Activated gamma-delta T cell treated with Interleukin-2 at 50 U/mL for 16 hours (primary cell): ENCODE measurements at places on chromosomes 3 and 15.

DNA sequence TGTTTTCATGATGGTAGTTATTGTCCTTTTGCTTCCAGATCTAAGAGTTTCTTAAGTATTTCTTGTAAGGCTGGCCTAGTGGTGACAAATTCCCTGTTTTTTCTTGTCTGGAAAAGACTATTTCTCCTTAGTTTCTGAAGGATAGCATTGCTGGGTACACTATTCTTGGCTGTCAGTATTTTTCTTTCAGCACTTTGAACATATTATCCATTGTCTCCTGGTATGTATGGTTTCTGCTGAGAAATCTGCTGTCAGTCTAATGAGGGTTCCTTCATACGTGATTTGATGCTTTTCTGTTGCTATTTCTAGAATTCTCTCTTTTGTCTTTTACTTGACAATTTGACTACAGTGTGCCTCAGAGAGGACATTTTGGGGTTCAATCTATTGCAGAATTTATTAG is 134.3 kb downstream of the CGGBP1 start:
- no peak for DNase-seq

DNA sequence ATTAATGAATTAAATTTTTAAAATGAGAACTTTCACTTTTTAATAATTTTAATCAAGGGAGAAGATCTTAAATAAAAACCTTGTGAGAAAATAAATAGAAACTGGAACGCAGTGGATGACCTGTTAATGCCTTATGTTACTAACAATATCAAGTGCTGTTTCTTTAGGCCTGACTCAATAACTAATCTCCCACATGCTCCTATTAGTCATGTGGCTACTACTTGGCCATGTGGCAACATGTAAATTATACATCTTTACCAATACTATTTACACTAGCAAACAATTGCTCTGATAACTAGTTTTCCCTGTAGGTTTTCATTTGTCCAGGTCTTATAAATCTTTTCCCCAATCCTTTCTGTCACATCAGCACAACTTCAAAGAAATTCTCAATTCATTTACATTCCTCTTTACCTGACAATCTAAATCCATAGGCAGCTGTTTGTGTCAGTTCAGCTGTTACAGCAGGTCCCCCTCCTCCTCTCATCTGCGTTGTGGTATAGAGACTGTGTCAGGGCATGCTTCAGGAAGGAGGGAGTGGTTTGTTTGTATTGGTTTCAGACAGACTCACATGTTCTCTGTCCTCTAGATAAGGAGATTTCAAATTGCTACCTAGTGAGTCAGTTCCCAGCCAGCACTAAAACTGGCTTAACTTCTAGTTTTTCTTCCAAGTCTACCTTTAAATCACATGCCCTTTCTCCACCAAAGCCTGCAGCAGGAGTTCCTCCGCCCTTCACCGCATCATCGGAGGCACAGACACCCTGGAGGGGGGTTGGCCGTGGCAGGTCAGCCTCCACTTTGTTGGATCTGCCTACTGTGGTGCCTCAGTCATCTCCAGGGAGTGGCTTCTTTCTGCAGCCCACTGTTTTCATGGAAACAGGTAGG is 11.3 kb upstream of the C3orf52 start:
- peak; percentile 11 for DNase-seq

GRCh38 chr15:64753480-64754185 is 21.8 kb downstream of the RBPMS2 start:
- DNase-seq = no peak

DNA sequence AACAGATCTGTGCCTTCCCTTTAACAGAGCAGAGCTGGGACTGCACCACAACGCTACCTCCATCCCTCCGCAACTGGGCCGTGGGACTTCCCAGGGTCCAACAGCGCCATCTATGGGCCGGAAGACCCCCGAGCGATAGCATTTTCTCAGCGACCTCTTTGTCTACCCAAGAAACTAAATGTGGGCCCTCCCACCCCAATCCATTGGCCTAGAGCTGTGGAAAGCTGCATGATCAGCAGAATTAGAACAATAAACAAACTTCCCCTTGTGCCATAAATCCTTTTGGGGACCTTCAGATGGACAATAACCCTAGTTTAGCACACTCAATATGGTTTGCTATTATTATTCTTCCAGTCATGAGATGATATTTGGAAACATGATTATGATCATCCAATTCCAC is 74.8 kb upstream of the NTRK3 start:
- DNase-seq = no peak

DNA sequence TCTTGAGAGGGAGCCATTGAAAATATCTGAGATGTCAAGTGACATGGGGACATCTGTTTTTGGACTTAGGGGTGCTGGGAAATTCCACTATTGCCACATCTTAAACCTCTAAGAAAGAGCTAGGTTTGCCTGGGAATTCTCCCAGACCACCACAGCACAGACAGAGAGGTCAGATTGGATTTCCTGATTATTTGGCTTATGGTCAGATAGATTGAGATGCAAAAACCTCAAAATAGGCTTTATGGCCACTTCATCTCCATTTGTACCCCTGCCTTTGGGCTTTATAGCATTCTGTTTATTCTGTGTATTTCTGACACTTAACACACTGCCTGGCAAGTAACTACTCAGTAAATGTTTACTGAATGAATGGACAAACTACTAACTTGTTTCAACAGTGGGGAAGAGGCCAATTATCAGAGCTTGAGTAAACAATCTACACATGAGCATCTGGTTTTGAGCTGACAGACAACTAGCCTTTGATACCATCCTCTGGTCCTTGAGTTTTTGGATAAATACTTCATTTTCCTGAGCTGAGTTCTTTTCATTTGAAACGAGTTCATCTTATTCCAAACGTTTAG is 81.8 kb downstream of the TP63 start:
- no peak for DNase-seq

DNA sequence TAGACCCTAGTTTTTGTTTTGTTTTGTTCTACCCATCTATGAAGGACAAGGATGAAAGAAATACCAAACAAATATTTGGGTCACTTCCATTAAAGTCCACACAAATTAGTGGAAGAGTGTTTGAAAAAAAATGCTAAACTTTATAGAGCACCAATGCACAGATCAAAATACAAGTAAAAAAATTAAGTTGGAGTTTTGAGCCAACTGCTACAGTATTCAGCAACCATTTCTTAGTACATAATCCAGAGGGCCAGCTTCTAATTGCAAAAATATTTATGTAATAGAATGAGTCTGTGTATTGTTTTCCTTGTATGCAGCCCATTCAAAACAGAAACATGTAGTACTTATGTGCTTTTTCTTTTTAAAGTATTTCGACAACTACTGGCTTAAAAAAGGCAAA is 121.1 kb downstream of the CBLB start:
- no peak for DNase-seq
